ENCODE measurements at places on chromosomes 4 and X.

DNA sequence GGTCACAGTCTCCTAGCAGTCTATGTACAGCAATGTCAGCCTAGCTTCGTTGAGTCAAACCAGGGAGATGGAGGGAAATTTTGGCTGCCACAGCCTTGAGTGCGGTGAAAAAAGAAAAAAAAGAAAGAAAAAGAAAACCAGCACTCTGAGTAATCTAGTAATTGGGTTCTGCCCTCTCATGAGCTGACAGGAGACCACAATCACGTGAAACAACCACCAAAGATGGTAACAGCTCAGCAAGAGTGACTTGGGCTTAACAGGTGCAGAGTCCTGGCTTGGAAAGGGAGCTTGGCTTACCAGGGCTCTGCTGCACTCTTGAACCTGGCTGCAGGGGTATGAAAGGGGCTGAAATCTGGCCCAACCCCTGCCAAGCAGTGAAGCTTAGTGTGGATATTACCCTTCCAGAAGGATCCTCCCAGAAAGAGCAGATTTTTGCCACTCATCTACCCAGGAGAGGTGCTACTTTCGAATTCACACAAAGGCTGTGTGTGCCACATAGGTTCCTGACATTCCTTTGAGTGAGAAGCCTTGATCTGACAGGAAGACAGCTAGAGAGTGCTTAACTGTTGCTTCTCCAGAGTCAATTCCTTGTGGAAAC, 350.3 kb downstream of the PTTG2 start:
- DNase-seq, result no peak

DNA sequence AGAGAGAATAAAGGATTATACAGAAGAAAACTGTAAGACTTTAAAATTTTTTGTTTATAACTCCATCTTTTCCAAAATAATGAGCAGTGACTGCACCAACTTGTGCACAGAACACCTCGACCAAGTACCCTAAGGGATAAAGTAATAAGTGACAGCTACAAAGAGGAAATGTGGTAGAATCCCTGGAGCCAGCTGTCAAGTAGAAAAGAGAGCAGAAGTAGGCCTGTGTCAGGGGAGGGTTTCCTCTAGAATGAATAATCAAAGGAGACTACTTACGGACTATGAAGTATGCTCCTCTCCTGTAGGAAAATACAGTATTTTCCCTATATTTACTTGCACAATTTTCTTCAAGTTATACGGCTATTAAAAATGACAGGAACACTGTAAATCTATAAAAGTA, 1.2 kb downstream of the EIF1AX start:
- no peak for DNase-seq

GRCh38 chrX:23898412-23898959, 9.3 kb downstream of the APOO start:
- DNase-seq, result no peak

DNA sequence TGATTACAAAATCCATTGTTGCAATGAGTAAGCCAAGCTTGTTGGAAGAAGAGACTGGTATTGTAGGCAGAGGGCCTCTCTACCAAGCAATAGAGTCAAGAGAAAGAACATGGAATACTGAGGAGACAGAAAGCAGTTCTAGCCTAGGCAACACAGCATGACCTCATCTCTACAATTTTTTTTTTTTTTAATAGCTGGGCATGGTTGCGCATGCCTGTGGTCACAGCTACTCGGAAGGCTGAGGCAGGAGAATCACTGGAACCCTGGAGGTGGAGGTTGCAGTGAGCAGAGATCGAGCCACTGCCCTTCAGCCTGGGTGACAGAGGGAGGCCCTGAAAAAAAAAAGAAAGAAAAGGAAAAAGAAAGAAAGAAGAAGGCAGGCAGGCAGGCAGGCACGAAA, 11.7 kb upstream of the ZBTB33 start:
- DNase-seq, result no peak

DNA sequence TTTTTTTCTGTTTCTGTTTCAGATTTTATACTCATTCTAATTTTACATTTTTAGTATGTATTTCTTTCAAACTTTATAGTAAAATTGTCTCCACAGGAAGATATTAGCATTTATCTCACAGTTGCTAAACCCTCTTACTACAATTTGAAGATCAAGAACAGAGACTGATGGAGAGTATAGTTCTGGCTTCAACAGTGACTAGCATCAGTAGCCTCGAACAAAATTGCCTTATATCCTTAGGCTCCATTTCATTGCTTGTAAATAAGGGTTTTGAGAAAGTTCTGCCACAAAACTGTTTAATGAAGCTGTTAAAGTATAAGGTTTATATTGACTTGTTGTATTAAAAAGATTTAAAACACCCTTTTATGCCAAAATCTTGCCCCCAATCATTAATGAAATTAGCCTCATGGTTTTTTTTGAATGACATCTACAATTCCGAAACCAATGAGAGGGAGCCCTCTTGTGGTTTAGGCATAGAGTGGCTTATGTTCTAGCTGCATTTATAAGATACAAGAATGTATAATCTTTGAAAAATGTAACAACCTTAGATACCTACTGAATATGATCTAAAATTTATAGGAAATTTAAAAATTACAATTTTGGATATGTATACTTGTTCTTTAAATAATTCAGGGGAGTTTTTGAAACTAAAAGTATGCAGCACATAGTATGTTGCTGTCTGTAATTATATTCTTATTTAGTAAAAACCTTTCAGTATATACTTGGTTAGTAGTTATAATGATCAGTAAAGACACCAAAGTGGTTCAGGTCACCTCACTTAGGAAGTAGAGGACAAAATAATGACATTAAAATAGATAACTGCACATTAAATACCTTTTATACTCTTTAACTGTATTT, 109.8 kb upstream of the HPGD start:
- DNase-seq, result peak; percentile 9

DNA sequence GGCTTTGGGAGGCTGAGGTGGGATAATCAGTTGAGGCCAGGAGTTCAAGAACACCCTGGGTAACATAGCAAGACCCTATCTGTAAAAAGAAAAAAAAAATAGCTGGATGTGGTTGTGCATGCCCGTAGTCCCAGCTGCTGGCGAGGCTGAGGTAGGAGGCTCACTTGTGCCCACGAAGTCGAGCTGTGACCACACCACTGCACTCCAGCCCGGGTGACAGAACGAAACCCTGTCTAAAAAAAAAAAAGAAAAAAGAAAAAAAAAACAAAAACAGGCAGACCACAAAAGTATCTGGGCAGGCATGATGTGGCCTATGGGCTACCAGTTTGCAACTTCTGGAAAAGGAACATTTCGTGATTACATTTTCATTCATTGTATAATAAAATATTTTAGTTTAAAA, 38.1 kb upstream of the RASGEF1B start:
- DNase-seq, result no peak

GRCh38 chr4:146450524-146450923, 71.2 kb downstream of the SLC10A7 start:
- DNase-seq, result no peak

DNA sequence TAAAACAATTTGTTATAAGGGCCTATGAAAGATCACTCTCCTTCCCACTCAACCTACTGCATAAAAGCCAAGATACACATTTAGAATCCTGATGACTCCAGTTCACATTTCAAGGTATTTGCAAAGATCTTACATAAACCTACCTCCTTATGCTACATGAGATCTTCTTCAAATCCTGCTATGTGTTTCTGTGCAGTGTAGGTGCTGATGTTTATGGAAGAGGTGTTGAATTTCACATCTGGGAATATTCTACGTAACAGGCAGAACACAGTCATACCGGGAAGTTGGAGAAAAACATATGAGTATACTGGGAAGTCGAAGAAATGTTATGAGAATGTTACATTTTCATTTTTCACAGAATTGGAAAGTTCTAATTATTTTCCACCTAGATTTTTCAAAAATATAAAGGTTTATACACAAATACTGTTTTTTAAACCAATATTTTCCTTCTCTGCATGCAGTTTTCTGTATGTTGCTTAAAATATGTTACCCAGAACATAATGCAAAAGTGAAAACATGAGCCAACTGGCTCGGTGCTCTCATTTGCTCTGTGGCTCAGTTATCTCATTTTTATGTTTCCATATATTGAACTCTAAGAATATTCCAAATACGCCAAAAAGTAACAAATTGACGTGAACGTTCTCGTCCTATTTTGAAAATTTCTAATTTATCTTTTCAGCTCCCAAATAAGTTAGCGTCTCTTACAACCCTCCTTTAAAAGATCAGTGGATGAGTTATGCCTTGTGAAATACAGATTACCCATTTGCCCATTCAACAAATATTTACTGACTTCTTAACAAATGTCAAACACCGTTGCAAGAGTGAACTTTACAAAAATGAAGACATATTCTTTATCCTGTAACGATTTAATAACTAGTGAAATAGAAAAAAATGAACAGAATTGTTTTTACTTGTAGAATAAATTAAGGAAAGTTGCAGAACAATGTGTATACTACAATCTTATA, 899.3 kb downstream of the STIM2 start:
- no peak for DNase-seq

DNA sequence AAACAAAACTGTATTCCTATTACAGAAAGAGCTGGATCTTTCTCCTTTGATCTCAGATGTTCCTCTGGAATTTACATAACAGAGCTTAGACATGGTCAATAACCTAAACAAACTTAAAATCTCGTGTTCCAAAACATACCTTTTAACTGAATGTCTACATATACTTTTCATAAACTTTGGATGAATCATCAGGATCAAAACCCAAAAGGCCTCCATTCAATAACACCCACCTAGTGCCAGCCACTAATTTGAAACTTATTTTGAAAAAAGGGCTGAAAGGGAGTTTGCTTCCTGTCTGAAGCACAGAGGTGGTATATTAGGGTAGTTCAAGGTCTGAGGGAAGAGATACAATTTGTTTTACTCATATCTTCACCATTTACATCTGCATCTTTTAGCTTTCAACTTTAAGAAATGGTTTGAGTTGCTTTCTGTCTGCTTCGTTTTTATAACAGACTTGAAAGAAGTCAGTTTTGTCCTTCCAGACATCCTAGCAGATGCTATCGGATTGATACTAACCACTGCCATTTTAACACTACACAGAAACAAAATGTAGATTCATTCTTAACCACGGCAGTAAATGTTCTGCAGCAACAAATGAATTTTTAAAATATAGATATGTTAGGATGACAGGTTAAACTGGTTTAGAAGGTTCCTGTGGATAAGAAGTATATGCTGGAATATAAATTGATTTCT, 242.8 kb upstream of the DKK2 start:
- no peak for DNase-seq

DNA sequence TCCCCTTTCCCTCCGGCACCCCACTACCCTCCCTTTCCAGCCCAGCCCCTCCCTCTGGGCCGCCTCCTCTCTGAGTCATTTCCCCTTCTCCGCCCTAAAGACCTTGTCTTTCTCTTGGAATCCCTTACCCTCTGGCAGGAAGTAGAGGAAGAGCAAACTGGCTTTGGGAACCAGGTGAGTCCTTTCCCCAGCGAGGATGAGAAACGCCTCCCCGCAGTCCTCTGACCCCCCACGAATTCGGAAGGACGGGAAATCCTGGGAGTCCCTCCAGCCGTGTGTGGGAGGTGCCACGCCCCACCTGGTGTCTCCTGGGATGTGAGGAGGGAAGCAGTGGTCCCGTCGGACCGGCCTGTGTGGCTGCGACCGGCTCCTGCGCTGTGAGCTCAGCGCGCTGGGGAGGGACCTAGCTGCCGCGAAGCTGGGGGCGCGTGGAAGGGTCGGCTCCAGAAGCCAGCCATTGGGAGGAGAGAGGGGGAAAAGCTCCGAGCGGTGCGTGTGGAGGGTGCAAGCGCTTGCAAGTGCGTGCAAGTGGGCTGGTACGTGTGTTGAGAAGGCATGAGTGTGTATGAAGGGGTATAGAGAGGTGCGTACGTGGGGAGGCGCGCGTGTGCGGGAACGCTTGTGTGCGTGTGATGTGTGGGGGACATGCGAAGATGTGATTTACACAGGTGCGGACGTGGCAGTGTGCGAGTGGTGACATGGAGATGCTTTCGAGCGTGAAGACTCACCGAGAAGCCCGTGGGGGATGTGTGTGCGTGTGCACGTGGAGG, 46.3 kb downstream of the TEX13B start:
- DNase-seq, result no peak

- DNase-seq, result no peak
Measured at GRCh38 chrX:17500145-17500579, 125.2 kb downstream of the NHS start.
